ENCODE measurements at places on chromosomes 6 and 20. TPM values are rescaled to one million over a fixed set of nuclear protein-coding genes. Genes with fewer than 3 reads are reported as not detected.

SLA2 gene
- total RNA-seq: not detected

MEP1A gene
- total RNA-seq: not detected

SRMS gene
- not detected for total RNA-seq

OTOR gene
- not detected for total RNA-seq

ADRM1 gene
- total RNA-seq: 86.4 TPM

DEFB132 gene
- not detected for total RNA-seq

SNAI1 gene
- 0.11 TPM for total RNA-seq

CLPSL1 gene
- total RNA-seq: not detected

LPA gene
- not detected for total RNA-seq

SYCP2 gene
- total RNA-seq: 0.89 TPM

CLPSL2 gene
- not detected for total RNA-seq

CD24 gene
- 1.2 TPM for total RNA-seq

FRK gene
- total RNA-seq: 0.33 TPM

IL17A gene
- total RNA-seq: not detected

CTCFL gene
- not detected for total RNA-seq

PSORS1C1 gene
- 1.00 TPM for total RNA-seq

HLA-DOA gene
- not detected for total RNA-seq

ITPA gene
- 35.9 TPM for total RNA-seq

HCK gene
- not detected for total RNA-seq

CRISP3 gene
- not detected for total RNA-seq

ZNF165 gene
- total RNA-seq: 0.77 TPM
